ENCODE measurements at places on chromosomes 7 and 10.

- no peak for DNase-seq
Observed at GRCh38 chr10:32349968-32350738, 3.2 kb upstream of the EPC1 start.

- DNase-seq: no peak
Observed at GRCh38 chr10:84015877-84016595, 123.3 kb upstream of the GHITM start.

DNA sequence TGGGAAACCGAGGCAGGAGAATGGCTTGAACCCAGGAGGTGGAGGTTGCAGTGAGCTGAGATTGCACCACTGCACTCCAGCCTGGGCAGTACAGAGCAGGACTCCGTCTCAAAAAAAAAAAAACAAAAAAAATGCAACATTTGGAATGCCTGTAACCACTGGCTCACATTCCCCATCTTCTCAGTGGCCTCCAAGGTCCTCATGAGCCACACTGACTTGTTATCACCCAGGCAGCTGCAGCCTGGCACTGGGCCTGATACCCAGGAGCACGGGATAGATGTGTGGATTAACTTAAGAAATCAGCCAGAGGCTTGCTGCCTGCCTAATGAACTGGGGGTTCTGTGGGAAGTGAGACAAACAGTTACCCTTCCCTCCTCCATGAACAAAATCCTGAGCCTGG lies 23.0 kb downstream of the JCAD start:
- no peak for DNase-seq

- no peak for DNase-seq
Observed at GRCh38 chr7:102874966-102875365, 37.8 kb upstream of the LRRC17 start.

GRCh38 chr10:28975891-28976531 lies 298.7 kb downstream of the BAMBI start:
- DNase-seq: no peak

DNA sequence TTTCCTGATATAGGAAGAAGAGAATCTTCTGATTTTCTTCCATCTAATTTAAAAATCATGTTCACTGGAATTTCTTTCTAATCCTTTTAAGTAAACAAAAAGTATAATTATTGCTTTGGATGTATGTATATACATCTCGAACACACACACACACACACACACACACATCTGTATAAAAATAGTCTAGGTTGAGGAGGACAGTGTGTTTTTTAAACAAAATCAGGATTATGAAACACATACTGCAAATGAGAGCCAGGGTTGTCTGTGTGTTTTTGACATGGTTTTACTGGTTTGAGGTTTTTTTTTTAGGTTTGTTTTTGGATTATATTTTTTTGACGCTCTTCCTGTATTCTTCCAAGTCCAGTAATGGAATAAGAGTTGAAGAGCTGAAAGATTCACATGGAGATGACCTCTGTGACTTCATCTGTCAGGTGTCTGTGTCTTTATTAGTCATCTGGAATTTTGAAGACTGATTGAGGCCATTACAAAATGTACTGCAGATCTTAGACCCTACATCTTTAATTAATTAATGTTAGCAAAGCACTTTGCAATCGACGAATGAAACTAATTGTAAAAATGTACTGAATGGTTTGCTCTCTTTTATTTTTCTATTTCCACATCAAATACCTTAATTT lies 237.1 kb downstream of the SUGCT start:
- no peak for DNase-seq

DNA sequence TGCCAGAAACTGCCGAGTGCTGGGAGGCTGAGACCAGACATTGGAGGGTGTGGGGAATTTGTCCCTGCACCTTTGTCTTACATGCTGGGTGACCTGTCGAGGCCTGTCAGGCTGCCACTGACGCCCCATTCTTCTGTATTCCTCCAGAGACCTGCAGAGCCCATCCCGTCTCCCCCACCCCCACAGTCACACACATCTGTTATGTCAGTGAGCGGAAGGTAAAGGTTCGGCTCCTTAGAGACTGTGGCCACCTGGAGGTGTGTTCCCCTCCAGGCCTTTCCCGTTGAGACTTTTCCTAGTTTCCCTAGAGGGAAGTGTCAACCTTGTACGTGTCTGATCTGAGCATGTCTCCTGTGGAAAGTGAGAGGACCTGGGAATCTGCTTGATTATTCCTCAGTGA lies 84.5 kb downstream of the ATXN7L1 start:
- no peak for DNase-seq

DNA sequence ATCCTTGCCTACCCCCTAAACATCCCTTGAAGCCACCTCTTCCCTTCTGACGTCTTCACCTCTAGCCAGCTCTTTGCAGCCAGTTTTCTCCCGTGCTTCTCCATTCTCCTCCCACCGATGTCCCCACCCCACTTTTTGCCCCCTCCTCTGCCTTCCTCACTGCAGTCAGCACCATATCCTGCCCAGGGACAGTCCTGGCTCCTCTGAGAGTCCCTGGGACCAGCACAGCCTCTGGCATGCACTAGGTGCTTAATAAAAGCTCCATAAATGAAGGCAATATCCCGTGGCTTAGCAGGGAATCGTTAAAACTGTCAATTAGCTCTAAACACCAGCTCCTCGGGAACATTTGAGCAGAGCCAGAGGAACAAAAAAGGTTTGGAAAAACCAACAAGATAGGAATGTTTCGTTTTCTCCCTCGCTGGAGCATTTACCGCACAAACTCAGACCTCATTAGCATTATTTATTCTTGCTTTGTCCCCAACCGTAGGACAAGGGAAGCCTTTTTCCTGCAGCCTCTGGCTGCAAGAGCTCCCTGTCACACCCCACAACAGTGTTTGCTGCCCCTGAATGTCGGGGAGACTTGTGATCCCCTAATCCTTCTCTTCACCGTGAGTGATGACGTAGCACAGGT lies 16.1 kb downstream of the MYL10 start:
- DNase-seq: no peak

DNA sequence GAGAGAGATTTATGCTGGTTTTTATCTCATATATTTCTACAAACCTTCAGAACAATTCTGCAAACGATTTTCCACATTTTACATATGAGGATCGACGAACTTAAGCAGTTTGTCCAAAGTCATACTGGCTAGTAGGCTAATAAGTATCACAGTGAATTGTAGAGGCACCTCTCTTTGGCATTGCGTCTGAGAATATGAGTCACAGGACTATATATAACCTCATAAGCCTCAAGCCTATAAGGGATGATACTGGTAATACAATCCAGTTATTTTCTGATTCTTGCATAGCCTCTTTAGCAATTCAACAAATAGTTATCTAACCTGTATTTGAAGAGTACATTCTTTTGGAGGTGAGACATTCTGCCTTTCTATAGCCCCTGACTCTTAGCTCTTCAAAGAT lies 129.8 kb downstream of the GPR158 start:
- DNase-seq: no peak

- DNase-seq: peak; percentile 77
Observed at GRCh38 chr7:117322741-117323304, at the start of gene WNT2. Gene WNT2 (minus strand): TSS chr7:117323058. CDS start chr7:117322989, 69 bp downstream.

- no peak for DNase-seq
Observed at GRCh38 chr10:115975506-115975905, 297.5 kb downstream of the GFRA1 start.

DNA sequence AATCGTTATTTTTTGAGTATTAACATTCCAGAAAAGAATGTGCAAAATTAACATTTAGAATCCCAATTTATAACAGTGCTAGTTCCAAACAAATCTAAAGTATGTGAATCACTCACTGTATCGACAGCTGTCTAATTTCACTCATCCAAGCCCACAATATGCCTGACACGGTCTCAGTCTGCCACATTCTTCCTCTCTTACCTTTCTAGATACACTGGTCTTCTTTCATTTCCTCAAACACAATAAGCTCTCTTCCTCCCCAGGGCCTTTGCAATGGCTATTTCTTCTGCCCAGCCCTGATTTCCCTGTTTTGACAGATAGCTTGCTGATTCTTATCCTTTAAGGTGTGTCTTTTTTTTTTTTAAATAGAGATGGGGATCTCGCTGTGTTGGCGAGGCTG lies 48.8 kb downstream of the UBE2H start:
- no peak for DNase-seq

DNA sequence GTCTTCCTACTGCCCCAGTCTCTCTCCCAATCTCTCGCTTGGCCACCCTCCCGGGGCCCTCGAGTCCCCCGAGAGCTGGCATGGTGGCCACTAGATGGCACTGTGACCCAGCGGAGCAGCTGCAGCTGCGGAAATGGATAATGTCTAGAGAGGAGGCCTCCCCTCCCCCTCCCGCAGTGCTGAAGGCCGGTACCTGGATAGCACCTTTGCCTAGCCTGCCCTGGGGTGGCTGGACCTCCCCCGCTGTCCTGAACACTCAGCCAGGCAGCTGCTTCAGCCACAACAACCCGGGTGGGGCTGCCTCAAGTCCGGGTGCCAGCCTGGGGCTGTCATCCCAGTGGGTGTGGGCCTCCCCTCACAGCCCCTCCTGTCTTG lies 65.2 kb downstream of the GOLGA7B start:
- peak; percentile 83 for DNase-seq

DNA sequence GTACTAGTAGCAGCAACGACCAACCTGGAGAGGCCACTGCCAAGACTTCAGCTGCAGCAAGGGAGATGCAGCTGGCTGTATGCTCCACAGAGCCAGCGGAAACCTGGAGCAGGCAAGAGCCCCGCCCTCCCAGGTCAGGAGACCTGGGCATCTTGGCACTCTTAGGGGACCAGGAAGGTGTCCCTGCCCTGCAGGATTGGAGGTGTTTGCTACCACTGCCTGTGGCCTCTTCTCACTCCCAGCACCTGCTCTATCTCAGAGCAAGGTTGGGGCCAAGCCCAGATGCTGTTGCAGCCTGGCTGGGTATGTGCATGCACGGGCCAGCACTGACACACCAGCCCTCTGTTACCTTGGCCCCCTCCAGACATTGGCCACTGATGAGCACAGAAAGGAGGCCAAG lies 1512.8 kb downstream of the REEP3 start:
- no peak for DNase-seq

GRCh38 chr10:132859084-132859855 lies 73.3 kb upstream of the NKX6-2 start:
- peak; percentile 23 for DNase-seq

- DNase-seq: no peak
Observed at GRCh38 chr7:151336027-151336708, 5.4 kb upstream of the NUB1 start.

DNA sequence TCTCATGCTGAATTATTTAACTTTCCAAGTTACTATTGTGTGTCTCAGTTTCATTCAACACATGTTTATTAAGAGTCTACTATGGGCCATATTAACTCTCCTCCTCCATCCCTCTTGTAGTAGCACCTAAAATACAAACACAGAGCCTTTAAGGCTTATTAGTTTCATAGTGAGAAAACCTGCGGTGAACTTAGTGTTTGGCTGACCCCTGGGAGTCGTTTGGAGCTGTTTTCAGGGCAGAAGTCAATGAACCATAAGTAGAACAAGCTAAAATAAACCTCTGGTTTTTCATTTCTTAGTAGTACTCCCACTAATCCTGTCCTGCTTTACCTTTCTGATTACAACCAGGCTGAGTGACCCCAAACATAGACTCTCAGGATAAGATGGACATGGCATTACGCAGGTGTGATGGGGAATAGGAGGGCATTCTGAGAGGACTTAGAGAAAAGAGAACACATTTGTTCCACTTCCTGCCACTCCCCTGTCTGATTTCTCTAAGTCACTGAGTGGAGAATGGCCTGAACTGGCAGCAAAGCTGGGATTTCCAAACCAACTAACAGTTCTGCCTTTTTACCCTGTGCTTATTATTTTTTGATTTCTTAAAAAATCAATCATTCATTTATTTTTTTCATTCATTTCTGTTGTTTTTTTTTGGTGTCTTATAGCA lies 74.5 kb downstream of the LRMDA start:
- no peak for DNase-seq

DNA sequence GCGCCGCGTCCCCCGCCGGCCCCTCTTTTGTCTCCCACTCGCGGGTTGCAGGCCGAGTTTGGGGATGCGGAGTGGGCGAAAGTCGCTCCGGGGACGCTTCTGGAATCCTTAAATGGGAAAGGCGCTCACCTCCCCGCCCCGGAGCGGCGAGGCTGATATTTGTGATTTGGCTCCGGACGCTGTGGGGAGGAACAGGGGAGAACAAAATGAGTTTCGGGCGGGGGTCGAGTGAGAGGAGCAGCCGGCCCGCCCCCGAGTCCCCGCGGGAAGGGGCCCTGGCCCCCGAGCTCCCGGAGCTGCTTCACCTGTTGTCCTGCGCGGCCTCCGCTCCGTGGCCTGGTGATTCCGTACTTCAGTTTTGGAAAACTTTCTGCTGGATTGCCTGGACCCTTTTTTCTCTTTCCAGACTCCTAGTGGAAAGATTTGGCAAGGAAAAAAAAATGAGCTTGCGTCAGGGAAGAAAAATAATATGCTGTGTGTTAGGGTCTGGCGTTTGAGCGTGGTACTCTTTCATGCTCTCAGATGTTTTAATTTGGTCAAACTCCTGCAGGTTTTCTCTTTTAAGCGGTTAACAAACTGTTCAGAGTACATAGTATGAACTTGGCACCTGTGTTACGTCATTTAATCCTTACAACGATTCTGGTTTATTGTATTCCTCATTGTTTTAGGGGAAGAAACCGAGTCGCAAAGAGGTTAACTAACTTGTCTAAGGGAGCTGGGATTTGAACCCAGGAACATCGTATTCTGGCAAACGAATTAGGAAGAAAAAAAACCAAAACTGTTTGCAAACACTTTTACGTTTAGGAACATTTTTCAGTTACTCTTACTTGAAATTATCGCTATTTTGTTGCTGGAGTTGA lies 924 bp downstream of the BMPR1A start:
- peak; percentile 75 for DNase-seq

- DNase-seq: no peak
Observed at GRCh38 chr10:103535595-103535994, 42.1 kb downstream of the NEURL1 start.

DNA sequence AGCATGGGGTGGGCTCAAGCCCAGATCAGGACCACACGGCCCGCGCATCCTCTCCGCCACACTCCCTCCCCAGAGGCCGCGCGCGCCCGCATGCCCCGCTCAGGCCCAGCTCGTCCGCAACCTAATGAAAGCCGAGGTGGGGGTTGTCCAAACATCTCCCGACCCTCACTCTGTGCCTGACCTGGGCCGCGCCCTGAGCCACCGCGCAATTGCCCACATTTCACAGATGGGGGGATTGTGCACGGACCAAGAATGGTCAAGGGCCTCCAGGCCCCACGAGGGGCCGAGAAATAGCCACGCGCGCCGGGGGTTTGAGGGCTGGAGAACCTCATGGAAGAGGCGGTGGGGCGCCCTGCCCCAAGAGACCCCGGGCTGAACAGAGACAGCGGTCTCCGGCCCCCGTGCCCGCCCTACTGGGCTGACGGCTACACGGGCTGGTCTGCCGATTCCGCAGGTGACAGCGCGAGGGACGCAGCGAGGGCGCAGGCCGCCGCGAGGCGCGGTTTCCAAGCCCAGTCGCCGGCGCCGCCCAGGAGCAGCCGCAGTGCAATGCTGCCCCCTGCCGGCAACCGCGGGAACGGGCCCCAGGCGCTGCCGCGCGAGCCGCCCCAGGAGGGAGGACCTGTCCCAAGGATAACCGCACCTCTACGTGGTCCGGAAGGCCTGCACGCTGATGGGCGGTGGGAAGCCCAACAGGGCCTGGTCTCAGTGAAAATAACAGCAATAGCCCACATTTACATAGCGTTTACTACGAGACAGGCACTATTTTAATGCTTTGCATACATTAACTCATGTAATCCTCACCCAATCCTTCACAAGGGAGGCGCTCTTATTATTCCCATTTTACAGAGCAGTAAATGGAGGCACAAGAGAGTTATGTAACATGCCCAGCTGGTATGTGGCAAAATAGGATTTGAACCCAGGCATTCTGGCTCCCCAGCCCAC lies 10.5 kb upstream of the GRID1 start:
- DNase-seq: peak; percentile 90

GRCh38 chr10:126749015-126749655 lies 78.6 kb upstream of the C10orf90 start:
- peak; percentile 68 for DNase-seq

- peak; percentile 14 for DNase-seq
Observed at GRCh38 chr10:132526676-132527075, 10.9 kb upstream of the INPP5A start.

Measured in Right ventricle myocardium inferior (tissue), 1 donor.